ENCODE measurements at places on chromosomes 4 and X.

DNA sequence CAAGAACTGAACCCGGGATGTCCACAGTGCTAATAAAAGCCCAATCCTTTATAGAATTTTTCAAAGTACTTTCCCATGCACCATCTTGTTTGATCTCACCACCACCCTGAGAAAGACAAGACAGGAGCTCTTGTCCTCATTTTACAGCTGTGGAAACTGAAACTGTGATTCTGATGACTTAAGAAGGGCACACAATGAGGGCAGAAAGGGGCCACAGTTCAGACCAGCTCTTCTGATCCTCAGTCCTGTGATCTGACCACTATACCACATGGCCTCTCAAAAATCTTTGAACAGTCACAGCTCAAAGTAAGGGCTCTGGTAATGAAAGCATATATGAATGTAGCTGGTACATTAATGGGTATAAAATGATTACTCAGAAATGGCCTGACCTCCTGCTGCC lies 127.3 kb upstream of the CPEB2 start:
- no peak for DNase-seq

GRCh38 chr4:118279920-118280432 lies 72.8 kb downstream of the PRSS12 start:
- no peak for DNase-seq

- no peak for DNase-seq
Observed at GRCh38 chrX:122272011-122272410, 912.1 kb upstream of the GRIA3 start.

DNA sequence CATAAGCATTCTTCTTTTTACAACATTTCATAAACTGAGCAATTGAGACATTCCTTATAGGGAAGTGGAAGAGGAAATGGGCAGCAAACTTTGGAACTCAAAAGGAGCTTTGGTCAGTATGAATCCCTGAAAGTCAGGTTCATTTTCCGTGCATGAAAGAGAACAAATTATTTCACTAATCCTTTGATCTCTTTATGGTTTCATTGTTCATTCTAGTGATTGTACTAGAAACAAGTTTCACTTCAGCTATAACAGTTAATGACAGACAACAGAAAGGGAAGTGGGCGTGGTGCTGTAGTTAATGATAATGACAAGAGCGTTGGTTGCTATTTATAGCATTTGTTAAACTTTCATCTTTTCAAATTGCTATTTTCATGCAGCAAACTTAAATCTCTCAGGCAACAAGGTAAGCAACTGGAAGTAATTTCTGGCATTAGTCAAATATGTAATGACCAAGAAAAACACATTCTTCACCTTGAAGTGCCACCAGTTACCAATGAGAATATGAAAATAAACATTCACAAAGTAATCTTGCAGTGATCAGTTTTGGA lies 98.4 kb downstream of the AREG start:
- no peak for DNase-seq

DNA sequence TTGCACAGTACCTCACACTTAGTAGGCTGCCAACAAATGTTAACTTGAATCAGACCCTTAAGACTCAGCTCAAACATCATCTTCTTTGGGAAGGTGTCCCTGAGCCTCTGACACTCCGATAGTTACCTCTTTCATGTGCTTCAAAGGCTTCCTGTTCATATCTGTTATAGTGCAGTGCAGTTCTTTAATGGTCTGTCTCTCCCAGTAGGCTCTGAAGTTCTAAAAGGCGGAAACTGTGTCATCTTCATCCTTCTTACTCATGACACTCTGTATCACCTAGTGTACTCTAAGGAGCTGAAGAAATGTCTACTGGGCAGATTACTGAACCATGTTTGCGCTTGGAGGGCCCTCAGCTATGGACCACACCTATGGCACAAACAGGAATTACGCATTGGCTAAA lies 2.1 kb upstream of the DIAPH2 start:
- DNase-seq: no peak

- DNase-seq: no peak
Observed at GRCh38 chrX:17072721-17073230, 126.3 kb downstream of the REPS2 start.

DNA sequence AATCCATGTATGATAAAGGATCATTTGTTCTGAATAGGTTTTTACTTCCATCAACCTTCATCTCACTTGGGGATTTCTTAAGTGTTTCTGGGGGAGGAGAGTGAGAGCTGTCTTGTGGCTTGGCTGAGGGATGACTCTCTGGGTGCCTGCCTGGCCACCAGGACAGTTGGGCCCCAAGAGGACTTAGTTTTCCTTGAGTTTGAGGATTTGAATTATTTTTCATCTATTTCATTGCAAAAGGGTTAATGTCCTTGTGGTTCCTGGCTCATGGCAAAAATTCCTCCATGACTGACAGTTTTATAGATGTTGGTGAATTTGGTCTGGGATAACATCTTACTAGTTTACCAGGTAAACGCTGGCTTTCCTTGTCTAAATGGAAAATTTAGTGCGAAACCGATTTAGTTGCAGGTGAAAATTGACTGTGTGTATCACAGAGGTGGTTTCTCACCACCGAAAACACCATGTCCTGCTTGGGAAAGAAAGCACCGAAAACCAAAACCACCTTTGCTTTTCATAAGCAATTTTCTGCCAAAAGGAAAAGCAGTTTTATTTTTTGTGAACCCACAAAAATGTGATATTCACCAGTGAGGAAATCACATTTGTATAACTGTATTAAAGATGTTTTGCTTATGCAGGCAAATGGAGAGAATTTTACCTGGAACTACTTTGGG lies 331.3 kb upstream of the SFRP2 start:
- DNase-seq: no peak

All from K562 (cell line).